ENCODE measurements at places on chromosomes 16 and 17.

GRCh38 chr16:28538733-28539596, at the start of gene NUPR1:
Gene NUPR1, minus strand, starts transcription at chr16:28538974. Its CDS starts 67 bp downstream, at chr16:28538907.
- no peak for DNase-seq

DNA sequence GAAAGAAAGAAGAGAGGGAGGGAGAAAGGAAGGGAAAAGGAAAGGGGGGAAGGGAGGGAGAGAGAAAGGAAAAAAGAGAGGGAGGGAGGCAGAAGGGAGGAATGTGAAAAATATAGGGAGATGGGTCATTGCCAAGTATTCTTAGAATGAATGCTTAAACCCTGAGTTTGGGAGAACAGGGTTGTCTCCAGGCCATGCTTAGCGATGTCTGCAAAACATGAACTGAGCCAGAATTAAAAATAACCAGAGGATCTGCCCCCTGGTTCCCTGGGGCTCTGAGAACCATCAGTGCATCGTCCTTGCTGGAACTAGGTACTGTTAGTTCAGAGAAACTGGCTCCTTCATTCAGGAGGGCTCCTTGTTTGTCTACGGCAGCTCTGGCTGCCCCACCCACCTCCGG, 170.4 kb downstream of the IRX5 start:
- DNase-seq = no peak

GRCh38 chr17:43105146-43105545, 20.0 kb downstream of the BRCA1 start:
- no peak for DNase-seq

DNA sequence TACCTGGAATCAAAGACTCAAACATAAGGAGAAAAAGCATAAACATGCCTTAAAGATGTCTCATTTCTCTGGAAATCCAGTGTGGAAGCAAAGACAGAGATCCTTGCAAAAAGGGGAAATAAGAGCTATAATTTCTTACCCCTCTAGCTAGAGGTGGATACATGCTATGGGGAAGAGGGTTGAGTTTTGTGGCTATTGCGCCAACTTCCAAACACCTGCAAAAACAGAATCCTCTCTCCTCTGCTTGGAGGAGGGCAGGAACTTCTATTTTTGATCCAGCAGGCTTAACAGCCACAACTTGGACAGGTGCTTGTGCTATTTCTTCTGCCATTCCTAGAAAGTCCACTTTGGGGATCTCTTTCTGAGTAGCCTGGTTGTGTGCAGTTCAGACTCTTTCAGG, 21.5 kb upstream of the NUDT7 start:
- no peak for DNase-seq

DNA sequence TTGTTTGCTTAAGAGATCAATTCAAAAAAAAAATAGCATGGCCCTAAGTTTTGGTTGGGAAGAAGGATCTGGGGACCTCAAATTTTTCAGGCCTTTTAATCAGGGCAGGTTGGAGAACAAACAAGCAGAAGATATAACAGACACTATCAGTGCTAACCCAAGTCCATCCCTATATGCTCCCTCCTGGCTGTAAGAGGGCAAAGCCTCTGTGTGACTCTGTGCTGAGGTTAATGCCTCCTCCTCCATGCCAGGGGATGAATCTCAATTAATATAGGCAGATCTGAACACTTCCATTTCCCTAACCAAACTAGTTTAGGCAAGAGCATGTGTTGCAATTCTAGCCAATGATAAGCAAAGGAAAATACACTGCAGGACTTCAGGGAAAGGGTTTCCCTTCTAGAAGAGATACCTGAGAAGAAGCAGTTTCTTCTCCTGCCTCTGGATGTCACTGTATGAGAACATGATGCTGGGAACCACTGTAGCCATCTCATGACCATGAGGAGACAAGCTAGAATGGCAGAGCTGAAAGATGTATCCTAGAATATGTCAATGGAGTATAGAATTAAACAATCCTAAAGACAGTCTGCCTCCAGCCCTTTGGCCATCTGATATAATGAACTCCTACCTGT, 76.0 kb downstream of the CHD9NB start:
- no peak for DNase-seq

DNA sequence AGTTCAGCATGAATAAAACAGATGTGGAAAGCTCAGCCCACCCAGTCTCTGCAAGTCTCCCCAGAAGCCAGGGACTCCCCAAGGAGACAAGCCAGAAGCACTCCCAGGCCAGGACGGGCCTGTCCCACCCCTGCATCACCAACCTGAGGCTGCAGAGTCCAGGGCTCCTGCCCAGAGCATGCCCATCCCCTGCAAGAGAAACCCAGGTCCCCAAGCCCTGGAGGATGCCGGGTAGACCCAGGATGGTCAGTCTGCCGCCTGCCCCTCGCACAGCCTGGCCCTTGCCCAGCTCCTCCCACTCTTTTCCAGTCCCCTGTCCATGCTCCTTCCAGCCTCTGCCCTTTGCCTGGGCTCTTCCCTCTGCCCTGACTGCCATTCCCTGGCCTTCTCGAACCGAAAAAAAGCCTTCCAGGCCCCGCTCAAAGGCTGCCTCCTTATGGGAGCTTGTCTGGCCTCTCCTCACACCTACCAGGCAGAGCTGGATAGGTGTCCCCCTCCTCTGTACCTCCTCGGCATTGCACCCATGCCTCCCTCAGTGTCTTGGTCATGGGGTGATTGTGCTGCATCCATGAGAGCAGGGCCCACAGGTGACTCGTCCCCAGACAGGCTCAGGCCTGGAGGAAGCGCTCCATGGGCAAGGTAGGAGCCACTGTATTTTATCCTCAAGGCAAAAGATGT, 44.8 kb downstream of the BEAN1 start:
- DNase-seq = no peak

- DNase-seq = no peak
These were observed 4.9 kb downstream of the RPAIN start for GRCh38 chr17:5424909-5425308.

DNA sequence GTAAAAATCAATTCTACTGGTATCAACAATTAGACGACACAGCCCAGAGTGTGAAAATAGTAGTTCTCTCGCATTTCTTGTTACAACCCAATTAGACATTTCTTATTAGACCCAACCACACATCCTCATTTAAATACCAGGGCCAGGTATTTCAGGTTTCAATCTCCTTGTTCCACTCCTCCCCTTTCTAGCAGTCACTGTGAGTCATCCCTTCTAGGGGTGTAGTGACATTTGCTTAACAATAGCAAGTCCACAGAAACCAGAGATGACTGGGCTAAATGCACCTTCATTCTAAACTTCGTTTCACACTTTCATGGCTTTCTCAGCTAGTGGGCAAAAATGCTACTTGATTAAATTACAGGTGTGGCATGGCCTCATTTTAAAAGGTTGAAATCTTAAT, 116.9 kb upstream of the CACNG3 start:
- no peak for DNase-seq

GRCh38 chr16:85479972-85480726, 133.0 kb upstream of the GSE1 start:
- no peak for DNase-seq

- DNase-seq = no peak
These were observed 159.8 kb upstream of the NOL11 start for GRCh38 chr17:67557921-67558320.

DNA sequence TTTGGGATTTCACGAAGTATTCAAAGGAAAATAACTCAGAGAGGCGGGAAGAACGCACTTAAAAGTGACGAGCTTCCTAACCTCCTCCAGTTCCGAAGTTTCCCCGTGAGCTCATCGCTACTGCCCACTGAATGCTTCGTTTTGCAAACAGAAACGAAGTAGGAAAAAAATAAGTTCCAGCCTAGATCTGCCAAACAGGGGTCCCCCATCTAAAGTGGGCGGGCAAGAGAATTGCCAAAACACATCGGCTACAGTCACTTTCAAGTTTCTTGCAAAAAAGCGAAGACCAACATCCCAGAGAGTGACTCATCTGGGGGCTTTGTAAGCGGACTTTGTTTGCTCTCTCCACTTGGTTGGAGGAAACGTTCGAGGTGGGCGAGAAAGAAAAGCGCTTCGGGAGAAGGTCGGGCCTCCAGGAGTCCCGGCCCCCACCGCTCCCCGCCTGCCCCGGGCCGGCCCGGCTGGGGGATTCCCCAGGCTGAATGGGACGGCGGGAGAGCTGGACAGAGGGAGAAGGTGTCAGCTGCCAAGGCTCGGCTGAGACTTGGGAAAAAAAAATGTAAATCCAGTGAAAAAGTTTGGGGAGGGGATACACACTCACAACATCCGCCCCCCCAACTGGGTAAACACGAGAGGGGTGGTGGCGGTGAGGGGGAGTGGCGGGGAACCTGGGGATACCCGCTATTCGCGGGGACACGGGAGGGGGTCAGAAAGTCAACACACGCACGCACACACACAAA, 1.0 kb downstream of the VEZF1 start:
- DNase-seq = no peak

GRCh38 chr16:84082110-84082509, 34.6 kb downstream of the MBTPS1 start:
- DNase-seq = no peak

DNA sequence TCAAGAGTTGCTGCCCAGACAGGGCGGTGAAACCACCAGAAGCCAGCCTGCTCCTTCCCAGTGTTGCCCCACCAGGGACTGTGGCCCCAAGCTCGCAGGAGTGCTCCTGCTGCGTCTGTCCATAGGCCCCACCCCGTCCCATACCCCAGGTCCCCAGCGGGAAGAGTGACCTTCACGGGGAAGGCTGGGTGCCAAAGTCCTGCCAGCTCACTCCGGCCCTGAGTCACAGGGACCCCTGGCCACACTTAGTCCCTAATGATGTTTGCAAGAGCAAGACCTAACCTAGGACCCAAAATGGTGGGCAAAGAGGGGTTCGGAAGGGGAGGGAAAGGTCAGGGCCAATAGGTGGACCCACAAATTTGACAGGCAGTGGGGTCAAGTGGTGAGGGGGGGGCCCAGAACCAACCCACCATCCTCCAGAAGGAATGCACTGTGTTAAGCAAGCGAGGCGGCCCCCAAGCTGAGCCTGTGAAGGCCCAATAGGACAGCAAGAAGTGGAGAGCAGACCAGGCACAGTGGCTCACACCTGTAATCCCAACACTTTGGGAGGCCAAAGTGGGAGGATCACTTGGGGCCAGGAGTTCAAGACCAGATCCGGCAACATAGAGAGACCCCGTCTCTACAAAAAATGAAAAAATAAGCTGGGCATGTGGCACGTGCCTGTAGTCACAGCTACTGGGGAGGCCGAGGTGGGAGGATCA, 3.3 kb downstream of the DOK4 start:
- no peak for DNase-seq

- no peak for DNase-seq
These were observed 324.1 kb upstream of the GOT2 start for GRCh38 chr16:59058250-59058649.

- DNase-seq = no peak
These were observed 7.0 kb upstream of the TMEM235 start for GRCh38 chr17:78224231-78225087.

GRCh38 chr17:69066482-69066881, 5.8 kb upstream of the ABCA9 start:
- DNase-seq = no peak

GRCh38 chr17:28317966-28318758, 838 bp upstream of the TMEM97 start:
- DNase-seq = no peak

GRCh38 chr17:13306310-13306962, 288.6 kb upstream of the ELAC2 start:
- DNase-seq = no peak

GRCh38 chr17:49667854-49668253, 10.0 kb downstream of the SPOP start:
- no peak for DNase-seq

- no peak for DNase-seq
These were observed 80.7 kb downstream of the USP32 start for GRCh38 chr17:60311186-60311585.

GRCh38 chr17:8994319-8994718, 27.0 kb upstream of the NTN1 start:
- peak; percentile 29 for DNase-seq

- no peak for DNase-seq
These were observed 4.6 kb downstream of the FOXJ1 start for GRCh38 chr17:76136276-76137000.

GRCh38 chr17:33871720-33872540, 383.2 kb upstream of the CCL2 start:
- peak; percentile 7 for DNase-seq

GRCh38 chr16:16151315-16151714, 72.0 kb downstream of the ABCC6 start:
- DNase-seq = no peak

DNA sequence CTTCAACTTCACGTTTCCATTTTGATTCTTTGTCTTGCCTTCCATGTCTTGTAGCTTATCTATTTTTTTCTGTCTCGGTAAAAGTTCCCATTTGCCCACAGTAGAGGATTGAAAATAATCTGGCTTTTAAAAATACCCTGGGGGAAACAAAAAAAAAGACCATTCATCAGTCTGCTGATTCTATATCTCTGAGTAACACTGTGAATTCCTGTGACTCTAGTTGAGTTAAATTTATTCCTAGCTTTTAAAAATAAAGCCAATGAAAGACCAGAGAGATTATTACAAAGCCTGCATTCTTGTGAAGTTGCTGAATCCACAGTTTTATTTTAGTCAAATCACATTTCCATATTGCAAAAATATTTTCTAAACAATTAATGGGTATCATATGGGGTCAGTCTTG, 532.3 kb downstream of the CDH13 start:
- no peak for DNase-seq

DNA sequence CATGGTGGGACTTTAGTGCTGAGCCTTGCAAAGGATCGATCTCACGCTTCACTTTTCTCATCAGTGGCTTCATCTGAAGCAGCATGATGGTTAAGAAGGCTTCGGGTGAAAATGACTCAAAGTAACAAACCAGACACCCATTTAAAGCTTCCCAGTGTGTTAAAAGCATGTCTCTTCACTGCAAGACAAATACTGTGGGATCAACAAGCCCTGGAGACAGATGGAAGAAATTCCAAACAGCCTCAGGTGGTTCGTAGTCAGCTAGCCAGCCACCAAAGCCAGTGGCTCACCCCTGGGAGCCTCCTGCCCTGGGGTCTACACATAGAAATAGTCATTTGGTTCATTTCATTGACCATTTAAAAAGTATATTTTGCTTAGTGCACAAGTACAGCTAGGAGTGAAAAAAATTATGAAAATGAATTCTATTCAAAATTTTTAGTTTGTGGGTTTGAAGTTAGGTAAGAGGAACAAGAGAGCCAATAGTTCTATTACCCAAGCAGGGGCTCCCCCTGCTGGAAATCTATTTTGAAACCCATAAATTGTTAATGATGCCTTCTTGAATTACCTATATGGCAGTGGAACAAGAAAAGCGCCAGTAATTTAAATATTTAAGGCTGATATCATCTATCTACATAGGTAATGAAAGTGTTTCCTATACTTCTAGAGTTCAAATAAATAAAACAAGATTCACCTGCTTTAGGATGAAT, 51.6 kb downstream of the PMP22 start:
- peak; percentile 11 for DNase-seq

- DNase-seq = no peak
These were observed 163.0 kb downstream of the ABCA8 start for GRCh38 chr17:68792042-68792685.

GRCh38 chr17:44927696-44928095, 12.4 kb upstream of the GFAP start:
- DNase-seq = no peak

- no peak for DNase-seq
These were observed 116.0 kb downstream of the RPTOR start for GRCh38 chr17:80660527-80661198.

GRCh38 chr17:45935710-45936509, 41.6 kb downstream of the MAPT start:
- no peak for DNase-seq

GRCh38 chr17:17781591-17782496, 54.9 kb downstream of the SREBF1 start:
- peak; percentile 79 for DNase-seq

Measured in NCI-H1105 (cell line).